ENCODE measurements at places on chromosomes 2 and 18.

GRCh38 chr2:201992960-201993359 is 40.7 kb upstream of the FZD7 start:
- no peak for DNase-seq

DNA sequence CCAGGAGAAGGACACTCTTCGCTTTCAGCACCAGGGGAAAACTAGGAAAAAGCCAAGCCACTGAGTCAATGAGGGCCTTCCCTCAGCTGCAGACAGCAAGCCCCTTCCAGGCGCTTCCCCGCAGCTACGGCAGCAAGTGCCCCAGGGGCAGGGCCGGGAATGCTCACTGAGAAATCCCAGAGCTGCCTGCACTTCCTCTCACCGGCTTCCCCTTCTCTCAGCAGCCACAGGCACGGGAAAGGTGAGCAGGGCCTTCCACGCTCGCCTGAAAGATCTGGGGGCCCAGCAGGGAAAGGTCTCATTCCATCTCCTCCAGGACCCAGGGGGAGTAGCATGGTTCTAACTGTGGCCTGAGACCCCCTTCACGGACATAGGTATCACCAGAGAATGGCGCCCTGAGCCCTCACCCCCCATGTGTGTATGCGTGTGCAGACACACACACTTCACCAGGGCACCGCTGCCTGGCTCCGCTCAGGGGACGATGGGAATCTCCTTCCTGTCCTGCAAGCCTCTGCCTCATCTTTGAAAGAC is 29.6 kb upstream of the FOSL2 start:
- no peak for DNase-seq

- DNase-seq = no peak
Measured at GRCh38 chr2:74152954-74153353, 5.2 kb upstream of the BOLA3 start.

DNA sequence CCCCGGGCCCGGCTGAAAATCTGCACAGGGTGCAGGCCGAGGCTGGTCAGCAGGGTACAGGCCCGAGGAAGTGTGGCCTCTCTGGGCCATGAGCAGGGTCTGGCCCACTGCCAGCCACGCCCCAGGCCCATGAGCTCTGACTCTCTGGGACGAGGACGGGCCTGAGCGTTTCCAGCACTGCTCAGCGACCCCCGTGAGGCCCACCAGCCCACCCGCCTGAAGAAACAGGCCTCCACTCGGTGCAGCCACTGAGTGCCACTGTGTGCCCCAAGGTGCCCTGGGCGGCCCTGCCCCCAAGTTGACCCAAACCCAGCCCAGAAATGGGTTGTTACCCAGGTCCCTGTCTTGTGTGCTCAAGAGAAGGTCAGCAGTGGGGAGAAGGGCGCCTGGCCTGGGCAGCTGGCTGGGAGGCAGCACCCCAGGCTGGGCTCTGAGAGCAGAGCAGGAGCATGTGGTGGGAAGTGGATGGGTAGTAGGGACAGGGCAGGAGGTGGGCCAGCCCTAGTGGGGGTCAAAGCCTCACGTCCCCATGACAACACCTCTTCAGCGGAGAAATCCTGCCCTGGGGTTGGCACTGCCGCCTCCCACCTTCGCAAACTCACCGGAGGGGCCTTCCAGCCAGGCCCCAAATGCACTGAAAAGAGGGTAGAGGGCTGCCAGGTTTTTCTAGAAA is 2.1 kb upstream of the SNED1 start:
- no peak for DNase-seq

- no peak for DNase-seq
Measured at GRCh38 chr18:21064347-21064746, 47.3 kb downstream of the ROCK1 start.

- DNase-seq = no peak
Measured at GRCh38 chr2:193824474-193824873, 1629.7 kb upstream of the TMEFF2 start.

DNA sequence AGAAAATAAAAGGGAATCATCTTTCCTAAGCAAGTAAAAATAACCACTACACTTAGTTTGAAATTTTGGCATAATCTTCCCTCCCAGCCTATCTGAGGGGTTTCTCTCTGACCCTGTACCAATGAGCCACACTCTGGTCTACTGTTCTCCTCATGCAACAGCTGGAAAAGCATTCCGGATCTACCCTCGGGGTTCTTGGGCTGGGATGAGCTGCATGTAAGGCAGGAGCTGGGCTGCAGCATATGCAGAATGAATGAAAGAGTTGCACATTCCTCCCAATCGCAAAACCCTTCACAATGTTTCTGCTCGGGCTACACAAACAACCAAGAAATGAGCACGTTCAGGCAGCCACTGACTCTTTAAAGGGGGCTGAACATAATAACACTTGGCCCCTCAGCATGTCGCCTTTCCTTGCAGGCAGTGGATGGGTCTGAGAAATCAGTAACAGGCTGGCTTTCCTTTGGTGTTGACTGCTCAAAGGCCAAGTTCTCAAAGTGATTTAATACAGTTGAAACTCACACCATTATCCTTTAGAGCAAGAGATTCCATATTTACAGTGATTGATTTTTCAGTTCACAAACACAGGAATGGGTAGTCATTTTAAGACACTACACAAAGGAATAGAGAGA is 180.4 kb upstream of the ZFP36L2 start:
- DNase-seq = no peak

DNA sequence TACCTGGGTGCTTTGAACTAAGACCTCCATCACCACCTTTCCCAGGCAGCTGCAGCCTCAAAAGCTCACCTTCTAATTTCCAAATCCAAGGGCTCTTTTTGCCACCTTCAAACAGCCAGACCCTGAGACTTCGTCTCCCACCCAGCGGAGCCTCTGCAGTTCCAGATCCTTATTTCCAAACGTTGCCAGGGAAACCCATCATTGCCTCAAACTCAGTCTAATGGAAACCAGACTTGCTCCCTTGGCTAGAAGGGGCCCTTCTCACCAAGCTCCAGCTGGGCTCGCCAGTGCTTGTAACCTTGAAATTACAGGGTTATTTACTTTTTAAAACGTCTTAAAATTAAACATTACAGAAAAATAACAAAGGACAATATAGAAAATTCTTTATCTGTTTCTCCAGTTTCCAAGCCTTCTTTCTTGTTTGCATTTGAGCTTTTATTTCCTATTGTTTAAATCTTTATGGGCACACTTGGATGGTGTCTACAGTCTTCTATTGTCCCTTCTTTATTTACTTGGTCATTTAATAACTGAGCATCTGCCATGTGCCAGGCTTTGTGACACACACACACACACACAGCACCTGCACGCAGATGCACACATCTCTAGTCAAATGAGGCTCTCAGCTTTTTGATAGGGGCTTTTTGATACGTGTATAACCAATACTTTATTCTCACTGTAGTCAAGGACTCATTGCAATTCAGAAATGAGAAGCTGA is 36.1 kb downstream of the TRPM8 start:
- no peak for DNase-seq

DNA sequence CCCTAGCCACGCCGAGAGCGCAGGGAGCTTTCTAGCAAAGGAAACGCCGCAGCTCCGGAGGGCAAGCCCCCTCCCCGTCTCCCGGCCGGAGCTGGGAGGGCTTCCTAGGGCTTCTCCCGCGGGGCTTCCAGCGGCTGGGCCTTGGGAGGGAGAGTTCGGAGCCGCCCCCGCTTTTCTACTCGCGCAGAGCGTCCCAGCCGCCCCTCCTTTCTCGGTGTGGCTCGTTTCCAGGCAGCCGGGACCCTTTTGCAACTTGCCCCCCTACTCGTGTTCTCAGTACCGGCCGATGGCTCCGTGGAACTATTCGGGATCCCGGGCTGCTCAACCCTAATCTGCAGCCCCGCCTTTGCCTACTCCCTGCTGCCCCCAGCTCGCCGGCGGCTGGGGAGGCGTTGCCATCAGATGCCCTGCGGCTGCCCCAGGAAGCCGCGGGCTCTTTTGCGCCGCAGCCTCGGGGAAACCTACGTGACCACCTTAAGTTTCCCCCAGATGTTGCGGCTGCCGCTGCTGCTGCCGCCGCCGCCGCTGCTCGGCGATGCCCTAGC is 1.5 kb upstream of the NR4A2 start:
- DNase-seq = no peak

- no peak for DNase-seq
Measured at GRCh38 chr2:169637620-169638019, 53.5 kb downstream of the PPIG start.

- DNase-seq = no peak
Measured at GRCh38 chr2:28394331-28394877, 1.7 kb downstream of the FOSL2 start.

GRCh38 chr2:237290261-237290660 is 123.7 kb downstream of the COL6A3 start:
- no peak for DNase-seq

- DNase-seq = no peak
Measured at GRCh38 chr18:45549290-45549689, 66.0 kb upstream of the SLC14A2 start.

DNA sequence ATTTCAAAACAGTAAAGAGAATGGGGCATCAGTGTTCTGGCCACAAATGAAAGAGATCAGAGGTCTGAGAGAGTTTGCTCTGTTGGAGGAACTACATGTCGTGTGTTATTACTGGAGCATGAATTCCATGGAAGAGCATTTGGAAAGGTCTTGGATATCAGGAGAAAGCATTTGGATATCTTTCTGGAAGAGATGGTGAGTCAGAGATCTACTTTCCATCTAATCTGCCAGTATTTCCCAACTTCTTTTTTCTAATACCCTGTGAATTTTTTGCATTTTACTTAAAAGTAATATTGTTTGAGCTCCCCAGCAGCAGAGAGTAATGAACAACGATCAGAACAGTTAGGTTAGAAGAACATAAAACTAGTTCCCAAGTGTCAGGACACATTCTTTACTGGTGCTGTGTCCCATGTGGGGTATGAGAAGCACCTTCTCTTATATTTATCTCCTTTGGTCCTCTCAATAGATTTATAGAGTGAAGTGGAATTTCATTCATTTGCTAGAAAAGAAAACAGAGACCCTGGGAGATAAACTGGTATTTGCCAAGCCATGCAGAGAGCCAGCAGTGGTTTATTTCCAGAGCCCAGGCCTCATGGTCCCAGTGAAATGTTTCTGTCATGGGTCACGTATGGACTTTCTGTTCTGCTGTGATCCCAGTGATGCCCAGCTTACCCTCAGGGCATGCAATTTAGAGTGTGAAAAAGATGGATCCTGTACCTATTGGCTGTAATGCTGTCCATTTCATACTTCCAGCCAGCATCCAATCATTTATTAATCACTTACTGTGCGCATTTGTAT is 130.8 kb upstream of the NT5C1B start:
- no peak for DNase-seq

GRCh38 chr2:204184226-204184625 is 247.7 kb downstream of the ICOS start:
- no peak for DNase-seq

DNA sequence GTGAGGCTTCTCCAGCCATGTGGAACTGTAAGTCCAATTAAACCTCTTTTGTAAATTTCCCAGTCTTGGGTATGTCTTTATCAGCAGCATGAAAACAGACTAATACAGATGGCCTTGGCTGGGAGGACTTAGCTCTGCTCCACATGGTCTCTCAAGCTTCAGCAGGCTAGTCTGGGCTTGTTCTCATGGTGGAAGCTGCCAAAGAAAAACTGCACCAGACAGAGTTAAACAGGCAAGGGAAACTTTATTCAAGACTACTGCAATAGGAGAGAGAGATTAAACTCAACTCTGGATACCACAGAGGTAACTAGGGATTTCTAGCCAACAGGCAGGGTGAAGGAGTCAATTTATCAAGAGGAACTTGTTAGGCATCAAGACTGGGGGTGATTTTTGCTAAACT is 142.1 kb downstream of the CABLES1 start:
- no peak for DNase-seq

DNA sequence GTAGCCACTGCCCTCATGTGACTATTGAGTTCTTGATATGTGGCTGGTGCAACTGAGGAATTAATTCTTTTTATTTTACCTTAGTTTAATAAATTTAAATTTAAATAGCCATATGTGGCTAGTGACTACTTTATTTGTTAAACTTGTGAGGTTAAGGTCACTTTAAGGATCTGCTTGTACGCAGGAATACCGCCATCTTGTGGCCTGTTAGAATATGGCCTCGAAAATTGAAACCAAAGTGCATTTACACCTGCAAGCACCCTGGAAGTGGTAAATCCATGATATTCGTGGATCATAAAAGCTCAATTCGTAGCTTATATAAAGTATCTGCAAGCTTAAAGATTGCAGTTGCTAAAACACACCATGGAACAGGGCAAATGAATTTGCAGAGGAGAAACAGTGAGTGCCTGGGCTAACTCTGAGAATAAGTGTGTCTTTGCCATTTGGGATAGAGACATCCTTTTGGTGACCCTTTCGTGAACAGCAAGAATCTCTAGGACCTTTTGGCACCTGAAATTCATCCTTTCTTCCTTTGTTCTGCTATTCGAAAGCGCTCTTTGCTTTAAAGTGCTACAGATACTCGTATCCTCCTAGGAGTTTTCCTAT is 59.9 kb upstream of the REG3A start:
- DNase-seq = peak; percentile 1

- DNase-seq = no peak
Measured at GRCh38 chr18:48901145-48902022, 49.4 kb downstream of the SMAD7 start.

DNA sequence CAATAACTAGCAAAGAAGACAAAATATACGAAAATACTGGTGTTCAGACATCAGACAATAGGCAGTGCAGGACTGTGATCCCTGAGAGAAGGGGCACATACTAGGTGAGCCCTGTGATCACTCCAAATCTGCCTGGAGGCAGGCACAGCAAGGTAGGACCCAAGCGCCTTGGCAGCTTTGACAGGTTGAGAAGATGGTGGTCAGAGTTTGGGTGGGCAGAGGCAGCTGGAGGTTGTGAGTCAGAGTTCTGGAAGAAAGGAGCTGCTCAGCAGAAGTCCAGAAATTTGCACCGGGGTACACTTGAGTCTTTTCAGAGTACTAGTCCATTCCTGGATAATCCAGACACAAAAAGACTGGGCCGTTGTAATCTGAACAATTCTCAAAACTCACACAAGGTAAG is 14.0 kb downstream of the KIF1A start:
- no peak for DNase-seq

GRCh38 chr2:172813314-172813888 is 77.8 kb downstream of the RAPGEF4 start:
- DNase-seq = no peak

- no peak for DNase-seq
Measured at GRCh38 chr2:67221266-67221665, 175.9 kb upstream of the ETAA1 start.

GRCh38 chr18:9894454-9895068 is 8.8 kb downstream of the TXNDC2 start:
- DNase-seq = no peak

- DNase-seq = no peak
Measured at GRCh38 chr2:122028371-122029100, 273.1 kb downstream of the TSN start.

GRCh38 chr2:36351736-36352349 is 3.7 kb upstream of the CRIM1 start:
- DNase-seq = no peak

Measured in stimulated activated CD4-positive, alpha-beta T cell treated with anti-CD3 and anti-CD28 coated beads, Interleukin-12 subunit alpha, Interleukin-12 subunit beta, amount 100 ng/mL, for 24 hours (primary cell).